ENCODE measurements at places on chromosomes 13 and 19.

DNA sequence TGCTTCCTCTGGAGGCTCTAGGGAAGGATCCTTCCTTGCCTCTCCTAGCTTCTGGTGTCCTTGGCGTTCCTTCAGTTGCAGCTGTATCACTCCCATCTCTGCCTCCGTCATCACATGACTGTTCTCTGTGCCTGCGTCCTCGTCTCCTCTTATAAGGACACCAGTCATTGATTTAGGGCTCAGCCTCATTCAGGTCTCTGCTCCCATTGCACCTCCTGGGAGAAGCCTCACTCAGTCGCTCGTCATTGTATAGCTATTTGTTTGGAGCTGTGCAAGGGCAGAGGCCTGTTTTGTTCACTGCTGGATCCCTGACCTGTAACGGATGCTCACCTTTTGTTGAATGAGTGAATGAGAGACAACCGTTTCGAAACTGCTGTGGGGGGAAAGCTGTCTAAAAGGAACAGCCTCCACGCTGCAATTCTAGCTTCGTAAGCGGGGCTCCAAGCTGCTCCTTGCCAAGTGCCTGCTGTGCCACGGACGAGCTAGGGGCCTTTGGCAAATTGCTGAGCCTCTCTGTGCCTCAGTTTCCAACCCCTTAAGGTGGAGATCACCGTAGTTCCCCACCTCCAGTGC is 17.2 kb downstream of the BRSK1 start:
- no peak for DNase-seq

GRCh38 chr19:46431824-46432223 is 3.1 kb upstream of the PNMA8C start:
- DNase-seq, result no peak

- DNase-seq, result peak; percentile 35
These were observed 9.1 kb upstream of the DPP9 start for GRCh38 chr19:4732680-4733114.

- no peak for DNase-seq
These were observed 2.8 kb downstream of the TSHZ3 start for GRCh38 chr19:31346184-31347059.

DNA sequence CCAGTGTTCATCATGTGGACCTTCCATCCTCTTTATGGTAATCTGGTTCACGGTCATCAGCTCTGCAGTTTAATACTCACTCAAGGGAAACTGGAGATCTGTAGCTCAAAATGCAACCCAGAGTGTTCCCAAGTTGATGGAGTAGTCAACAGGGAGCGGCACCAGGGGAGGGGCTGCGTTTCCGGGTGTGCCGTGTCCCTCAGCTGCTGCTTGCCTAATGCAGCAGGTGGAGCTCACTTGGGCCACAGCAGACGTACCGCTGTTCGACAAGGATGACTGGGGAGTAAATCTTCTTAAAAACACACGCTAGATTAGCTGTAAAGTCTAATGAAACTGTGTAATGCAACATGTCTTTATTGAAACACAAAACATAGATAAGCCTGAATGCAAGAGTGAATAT is 81.1 kb downstream of the TNFSF13B start:
- no peak for DNase-seq

GRCh38 chr19:41405776-41406175 is 8.2 kb downstream of the BCKDHA start:
- DNase-seq, result no peak

DNA sequence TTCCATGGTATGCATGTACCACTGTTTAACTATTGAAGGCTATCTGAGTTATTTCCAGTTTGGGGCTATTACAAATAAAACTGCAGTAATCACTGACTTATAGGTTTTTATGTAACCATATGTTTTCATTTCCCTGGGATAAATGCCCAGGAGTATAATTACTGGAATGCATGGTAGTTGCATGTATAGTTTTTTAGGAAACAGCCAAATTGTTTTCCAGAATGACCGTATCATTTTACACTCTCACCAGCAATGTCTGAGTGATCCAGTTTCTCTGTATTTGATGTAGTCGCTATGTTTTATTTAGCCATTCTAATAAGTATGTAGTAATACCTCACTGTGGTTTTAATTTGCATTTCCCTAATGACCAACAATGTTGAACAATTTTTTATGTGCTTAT is 42.0 kb downstream of the CYSLTR2 start:
- DNase-seq, result no peak

- DNase-seq, result no peak
These were observed 175.4 kb downstream of the FLT1 start for GRCh38 chr13:28319528-28319927.

- no peak for DNase-seq
These were observed 4.6 kb downstream of the PPP5C start for GRCh38 chr19:46351241-46352041.

Measured in stimulated activated CD4-positive, alpha-beta T cell treated with anti-CD3 and anti-CD28 coated beads, Interleukin-12 subunit alpha, Interleukin-12 subunit beta, amount 100 ng/mL, for 48 hours (primary cell).